Anterior cingulate cortex (tissue), 58 donors: ENCODE measurements at places on chromosomes 11 and 22.

DNA sequence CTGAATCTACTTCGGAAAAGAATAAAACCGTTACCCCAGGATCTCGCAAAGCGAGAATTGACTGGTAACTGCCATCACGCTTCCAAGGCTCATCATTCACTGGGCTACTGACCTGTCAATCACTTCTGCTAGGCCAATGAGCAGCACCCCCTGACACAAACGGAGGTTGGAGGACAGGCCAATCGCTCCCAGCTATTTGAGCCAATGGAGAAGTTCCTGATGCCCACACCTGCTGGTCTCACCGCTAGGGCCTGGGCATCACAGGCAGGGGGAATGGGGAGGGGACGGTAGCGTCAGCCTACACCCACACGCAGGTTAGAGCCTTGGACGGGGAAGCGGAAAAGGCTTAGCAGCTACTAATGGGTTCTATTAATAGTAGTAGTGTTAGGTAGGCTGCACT is 56.7 kb upstream of the CHST1 start:
- DNase-seq: no peak

GRCh38 chr22:40512426-40513136 is 123.9 kb downstream of the MRTFA start:
- no peak for DNase-seq

DNA sequence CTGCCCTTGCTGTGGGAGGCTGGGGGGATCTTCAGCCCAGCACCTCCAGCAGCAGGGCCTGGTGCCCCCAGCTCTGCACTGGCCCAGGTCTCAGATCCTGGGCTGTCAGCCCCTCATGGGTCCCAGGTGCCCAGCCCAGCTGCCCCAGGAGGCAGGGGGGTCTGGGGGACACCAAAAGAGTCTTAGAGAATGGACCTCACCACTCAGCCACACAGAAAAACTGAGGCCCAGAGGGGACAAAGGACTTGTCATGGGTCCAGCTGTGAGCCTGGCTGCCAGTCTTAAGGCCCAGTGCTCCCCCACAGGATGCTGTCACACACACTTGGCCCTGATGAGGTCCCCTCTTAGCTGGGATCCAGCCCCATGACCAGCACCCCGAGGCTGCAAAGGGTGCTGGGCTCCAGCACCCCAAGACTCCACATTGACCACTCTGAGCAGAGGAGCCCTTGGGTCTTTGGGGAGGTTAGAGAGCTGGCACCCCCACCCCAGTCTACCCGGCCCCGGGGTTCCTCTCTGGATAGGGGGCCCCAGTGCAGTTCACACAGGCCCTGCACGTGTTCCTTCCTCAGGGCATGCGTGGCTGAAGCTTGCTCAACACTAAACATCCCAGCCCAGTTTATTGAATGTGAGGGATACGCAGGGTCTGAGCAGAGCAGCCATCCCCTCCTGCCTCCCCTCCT is 54.4 kb downstream of the IGLL5 start:
- no peak for DNase-seq

DNA sequence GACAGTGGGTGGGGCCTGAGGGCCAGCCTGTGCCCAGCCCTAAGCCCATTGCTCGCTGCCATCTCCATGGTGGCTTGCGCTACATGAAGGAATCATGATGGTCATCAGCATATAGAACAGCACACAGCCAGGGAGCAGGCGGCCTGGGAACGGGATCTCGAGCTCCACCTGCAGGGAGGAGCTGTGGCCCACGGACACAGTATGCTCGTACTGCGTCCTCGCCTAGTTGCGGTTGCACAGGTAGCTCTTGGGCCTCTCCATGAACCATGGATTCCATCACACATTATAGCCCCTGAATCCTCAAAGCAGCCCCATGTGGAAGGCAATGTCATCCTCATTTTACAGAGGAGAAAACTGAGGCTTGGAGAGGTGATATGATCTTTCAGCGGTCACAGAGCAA is 15.1 kb downstream of the SEC14L4 start:
- no peak for DNase-seq

DNA sequence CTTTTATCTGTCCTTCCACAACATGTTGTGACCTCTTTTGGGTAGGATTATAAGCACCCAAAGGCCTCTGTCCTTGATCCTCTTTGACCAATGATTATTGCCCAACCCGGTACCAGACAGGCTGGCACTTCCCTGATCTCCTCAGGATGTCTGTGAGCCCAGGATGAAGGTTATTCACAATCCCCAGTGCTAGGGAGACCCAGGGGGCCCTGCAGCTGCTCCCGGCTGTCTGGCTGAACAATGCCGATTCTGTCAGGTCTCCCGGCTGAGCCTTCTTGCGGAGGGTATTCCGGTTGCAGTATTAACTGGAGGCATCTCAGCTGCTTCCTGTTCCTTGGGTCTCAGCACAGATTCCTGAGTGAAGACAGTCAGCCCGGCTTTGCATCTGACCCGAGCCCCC is 71.2 kb upstream of the CDON start:
- DNase-seq: no peak

- peak; percentile 61 for DNase-seq
These were observed 7.5 kb downstream of the DPAGT1 start for GRCh38 chr11:119093942-119094815.

GRCh38 chr11:70073871-70074371 is 4.2 kb upstream of the ANO1 start:
- DNase-seq: no peak

GRCh38 chr22:27196606-27197005 is 539.2 kb downstream of the MIAT start:
- DNase-seq: no peak

- no peak for DNase-seq
These were observed 27.8 kb upstream of the ELFN2 start for GRCh38 chr22:37454857-37455686.
